ENCODE measurements at places on chromosomes 12 and 14.

GRCh38 chr12:96034621-96035282, 635 bp downstream of the LTA4H start:
- peak; percentile 19 for DNase-seq

DNA sequence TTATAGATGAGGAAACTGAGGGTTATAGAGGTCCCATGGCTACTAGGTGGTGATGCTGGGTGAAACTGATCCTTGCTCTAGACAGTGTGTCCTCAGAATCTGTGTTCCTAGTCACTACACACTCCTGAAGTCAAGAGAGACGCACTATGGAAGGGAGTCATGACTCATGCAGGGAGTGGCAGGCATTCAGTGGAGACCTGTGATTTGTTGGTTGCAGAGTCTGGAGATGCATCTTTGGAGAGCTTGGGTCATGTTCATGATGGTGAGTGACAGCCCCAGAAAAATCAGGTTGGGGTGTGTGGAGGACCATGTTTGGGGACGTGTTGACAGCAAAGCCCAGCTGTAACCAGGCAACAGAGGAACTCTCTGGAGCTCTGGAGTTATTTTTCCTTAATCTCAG, 38.0 kb upstream of the FBXO21 start:
- no peak for DNase-seq

- DNase-seq, result no peak
These were observed 219.1 kb downstream of the SLC41A2 start for GRCh38 chr12:104738776-104739642.

DNA sequence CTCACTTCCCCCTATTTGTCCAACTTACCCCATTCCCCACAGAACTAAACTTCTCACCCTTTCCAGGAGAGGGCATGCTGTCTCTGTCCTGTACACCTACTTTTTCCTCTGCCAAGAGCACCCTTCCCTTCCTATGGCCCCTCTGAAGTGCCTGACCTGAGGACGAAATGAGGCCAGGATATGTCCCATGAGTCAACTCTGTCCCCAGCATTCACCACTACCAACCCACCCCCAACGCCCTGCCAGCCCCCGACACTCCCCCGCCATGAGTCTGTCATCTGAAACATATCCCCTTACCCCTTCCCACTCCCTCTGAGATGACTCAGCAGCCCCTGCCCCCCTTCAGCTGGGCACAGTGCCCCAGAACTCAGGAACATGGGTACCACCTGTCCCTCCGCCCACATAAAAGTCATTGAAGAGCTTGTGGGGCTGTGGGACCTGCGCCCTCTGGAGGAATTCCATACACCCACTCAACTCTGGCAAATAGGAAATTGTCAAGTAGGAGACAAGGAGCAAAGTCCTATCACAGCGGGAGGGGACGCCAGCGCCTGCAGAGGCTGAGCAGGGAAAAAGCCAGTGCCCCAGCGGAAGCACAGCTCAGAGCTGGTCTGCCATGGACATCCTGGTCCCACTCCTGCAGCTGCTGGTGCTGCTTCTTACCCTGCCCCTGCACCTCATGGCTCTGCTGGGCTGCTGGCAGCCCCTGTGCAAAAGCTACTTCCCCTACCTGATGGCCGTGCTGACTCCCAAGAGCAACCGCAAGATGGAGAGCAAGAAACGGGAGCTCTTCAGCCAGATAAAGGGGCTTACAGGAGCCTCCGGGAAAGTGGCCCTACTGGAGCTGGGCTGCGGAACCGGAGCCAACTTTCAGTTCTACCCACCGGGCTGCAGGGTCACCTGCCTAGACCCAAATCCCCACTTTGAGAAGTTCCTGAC, 26.3 kb downstream of the ITGA7 start:
- DNase-seq, result peak; percentile 92

DNA sequence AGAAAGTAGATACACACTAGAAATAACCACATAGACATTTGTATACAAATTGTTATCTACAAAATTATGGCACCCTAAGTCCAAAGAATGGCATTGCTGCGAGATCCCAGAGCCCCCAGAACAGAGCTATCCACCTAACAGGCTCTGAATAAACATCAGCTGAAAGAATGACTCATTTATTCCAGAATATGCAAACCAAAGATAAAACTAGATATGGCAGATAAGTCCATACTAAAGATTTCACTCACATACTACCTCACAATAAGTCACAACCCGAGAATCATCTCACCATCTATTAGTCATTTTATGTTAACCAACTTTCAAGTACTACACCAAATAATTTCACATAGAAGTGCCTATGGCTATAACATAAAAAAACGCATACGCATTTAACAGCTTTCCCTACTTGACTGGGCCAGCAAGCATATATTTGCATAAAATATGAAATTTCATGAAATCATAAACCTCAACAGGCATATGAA, 5.6 kb downstream of the CNIH1 start:
- DNase-seq, result no peak
